Lung (tissue), 17 donors: ENCODE measurements at places on chromosomes 1 and 21. TPM values are rescaled to one million over a fixed set of nuclear protein-coding genes. Genes with fewer than 3 reads are reported as not detected.

LRRC53 gene
- total RNA-seq = not detected

OR14K1 gene
- not detected for total RNA-seq

SLC16A4 gene
- total RNA-seq = 12.0 TPM

DNA sequence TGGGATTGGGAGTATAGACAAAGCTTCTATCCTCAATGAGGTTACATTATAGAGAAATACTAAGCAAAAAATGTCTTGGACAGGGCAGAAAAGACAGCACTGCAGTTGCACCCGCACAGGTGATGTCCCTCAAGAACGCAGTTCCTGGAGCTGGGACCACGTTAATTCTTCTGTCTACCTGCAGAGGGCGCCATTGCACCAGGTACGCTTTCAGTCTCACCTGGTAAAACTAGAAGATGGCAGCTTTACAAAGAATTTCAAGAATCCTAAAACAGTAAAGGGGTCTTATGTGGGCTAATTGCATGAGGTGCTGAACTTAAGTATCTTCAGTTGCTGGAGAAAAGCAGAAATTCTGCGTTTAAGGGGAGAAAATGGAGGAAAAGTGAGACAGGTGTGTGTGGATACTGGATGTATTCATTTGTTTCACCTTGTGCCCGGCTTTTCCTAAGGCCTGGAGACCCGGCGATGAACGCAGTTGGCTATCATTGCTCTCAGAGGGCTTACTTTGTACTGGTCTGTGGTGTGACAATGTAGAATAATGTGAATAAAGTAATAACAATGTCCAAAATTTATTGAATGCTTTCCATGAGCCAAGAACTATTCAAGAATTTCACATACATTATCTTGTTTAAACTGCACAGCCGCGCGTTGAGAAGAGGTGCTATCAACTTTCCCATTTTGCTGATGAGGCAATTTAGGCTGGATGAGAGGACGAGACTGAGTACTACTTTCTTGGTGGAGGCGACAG lies 276.3 kb upstream of the GREM2 start:
- no peaks in the 10 kb centered on the region for H3K27me3 ChIP-seq
- H3K4me3 ChIP-seq = no peak overlapping the region
- H3K27ac ChIP-seq = no peak overlapping the region
- no peaks in the 10 kb centered on the region for H3K4me1 ChIP-seq

DNA sequence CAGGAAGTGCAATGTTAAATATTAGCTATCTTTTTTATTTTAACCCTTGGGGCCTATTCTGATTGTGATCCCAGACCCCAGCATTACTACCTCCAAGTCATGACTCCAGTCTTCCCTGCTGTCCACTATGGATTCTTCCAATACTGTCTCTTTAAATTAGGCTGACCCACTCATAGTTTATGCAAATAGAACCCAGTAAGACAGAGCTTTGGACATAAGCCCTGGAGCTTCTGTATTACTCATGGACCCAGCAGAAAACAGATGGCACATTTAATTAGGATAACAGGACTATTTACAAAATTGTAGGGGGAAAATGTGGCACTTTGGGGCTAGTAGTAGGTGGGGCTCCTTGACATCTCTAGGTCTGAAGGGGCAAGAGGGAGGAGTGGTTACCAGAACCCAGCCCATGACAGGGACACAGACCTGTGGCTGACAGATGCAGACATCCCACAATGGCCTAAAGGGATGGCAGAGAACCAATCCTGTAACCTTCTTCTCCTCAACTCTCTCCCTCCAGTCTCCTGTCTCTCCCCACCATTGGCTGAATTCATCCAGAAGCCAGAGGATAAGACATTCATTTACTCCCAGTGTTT lies 233.5 kb downstream of the OMA1 start:
- no peak overlapping the region for H3K4me3 ChIP-seq
- H3K4me1 ChIP-seq = no peaks in the 10 kb centered on the region
- no peaks in the 10 kb centered on the region for H3K36me3 ChIP-seq

GRCh38 chr1:30700528-30701257 lies 22.7 kb downstream of the MATN1 start:
- no peaks in the 10 kb centered on the region for H3K36me3 ChIP-seq
- no peaks in the 10 kb centered on the region for H3K27me3 ChIP-seq
- DNase-seq = no peak
- no peak overlapping the region for H3K4me3 ChIP-seq
- H3K4me1 ChIP-seq = peaks cover 2% of the 10 kb centered on the region

GRCh38 chr1:163774401-163774945 lies 452.7 kb downstream of the NUF2 start:
- no peak for DNase-seq
- H3K27ac ChIP-seq = no peak overlapping the region
- no peak overlapping the region for H3K4me3 ChIP-seq
- no peaks in the 10 kb centered on the region for H3K36me3 ChIP-seq

- no peak overlapping the region for H3K4me3 ChIP-seq
- no peaks in the 10 kb centered on the region for H3K27me3 ChIP-seq
- H3K27ac ChIP-seq = no peak overlapping the region
- peaks cover 2% of the 10 kb centered on the region for H3K36me3 ChIP-seq
- no peaks in the 10 kb centered on the region for H3K4me1 ChIP-seq
These were observed 16.6 kb upstream of the RNF223 start for GRCh38 chr1:1090424-1091343.

- H3K36me3 ChIP-seq = no peaks in the 10 kb centered on the region
- no peak overlapping the region for H3K4me3 ChIP-seq
- no peaks in the 10 kb centered on the region for H3K4me1 ChIP-seq
- H3K27me3 ChIP-seq = peaks cover 4% of the 10 kb centered on the region
- H3K27ac ChIP-seq = no peak overlapping the region
These were observed 49.1 kb upstream of the CCDC27 start for GRCh38 chr1:3702990-3703728.
